ENCODE measurements at places on chromosomes 7 and 10.

DNA sequence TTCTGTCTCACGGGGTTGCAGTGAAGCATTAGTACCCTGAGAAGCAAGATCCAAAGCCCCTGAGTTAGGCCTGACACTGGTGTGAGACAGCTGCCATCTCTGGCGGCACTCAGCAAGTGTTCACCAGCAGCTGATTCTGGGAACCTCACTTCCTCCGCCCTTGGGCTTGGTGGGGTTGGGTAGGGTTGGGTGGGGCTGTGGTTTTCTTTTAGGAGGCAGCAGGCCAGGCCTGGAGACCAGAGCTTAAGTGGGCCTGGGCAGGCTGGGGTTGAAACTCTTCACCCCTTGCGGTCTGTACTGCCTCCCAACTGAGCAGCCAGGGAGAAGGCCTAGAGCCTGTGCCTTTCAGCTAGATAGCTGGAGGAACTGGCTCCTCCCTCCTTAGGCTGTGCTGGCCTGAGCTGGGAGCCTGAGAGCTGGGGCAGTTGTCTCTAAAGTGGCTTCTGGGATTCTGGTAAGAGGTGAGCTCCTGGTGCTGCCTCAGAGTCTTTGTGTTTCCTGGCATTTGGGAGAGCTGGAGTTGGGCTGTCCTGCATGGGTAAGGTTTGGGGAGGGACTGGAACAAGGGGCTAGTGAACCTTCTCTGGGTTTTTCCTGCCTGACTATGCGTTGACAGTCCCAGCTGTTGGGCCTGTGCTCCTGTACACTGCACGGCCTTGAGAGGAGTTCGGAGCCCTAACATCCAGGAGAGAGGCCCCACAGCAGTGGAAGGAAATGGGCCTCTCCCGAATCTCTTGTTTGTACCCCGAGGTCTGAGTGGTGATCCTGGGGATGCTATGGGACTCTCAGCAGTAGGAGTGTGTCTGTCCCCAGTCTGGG lies 5.1 kb downstream of the TSPAN14 start:
- peak; percentile 49 for DNase-seq

- DNase-seq, result peak; percentile 26
Measured at GRCh38 chr10:17257466-17258321, 29.7 kb downstream of the VIM start.

- DNase-seq, result peak; percentile 55
Measured at GRCh38 chr7:74061840-74062539, 21.6 kb upstream of the LIMK1 start.

DNA sequence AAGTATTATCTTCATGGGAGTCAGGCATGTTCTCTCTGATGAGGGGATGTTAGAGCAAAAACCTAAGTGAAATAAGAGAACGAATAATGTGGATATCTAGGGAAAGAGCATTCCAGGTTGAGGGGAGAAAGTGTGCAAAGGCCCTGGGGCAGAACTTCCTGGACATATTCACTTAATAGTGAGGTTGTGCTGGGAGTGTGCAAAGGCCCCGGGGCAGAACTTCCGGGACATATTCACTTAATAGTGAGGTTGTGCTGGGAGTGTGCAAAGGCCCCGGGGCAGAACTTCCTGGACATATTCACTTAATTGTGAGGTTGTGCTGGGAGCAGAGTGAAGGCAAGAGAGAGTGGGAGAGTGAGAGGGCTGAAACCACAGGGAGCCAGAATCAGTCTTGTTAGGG lies 11.8 kb downstream of the PON1 start:
- no peak for DNase-seq

- DNase-seq, result no peak
Measured at GRCh38 chr7:131203291-131203976, 124.2 kb upstream of the MKLN1 start.

GRCh38 chr10:86665218-86665607 lies 3.1 kb upstream of the LDB3 start:
- no peak for DNase-seq

DNA sequence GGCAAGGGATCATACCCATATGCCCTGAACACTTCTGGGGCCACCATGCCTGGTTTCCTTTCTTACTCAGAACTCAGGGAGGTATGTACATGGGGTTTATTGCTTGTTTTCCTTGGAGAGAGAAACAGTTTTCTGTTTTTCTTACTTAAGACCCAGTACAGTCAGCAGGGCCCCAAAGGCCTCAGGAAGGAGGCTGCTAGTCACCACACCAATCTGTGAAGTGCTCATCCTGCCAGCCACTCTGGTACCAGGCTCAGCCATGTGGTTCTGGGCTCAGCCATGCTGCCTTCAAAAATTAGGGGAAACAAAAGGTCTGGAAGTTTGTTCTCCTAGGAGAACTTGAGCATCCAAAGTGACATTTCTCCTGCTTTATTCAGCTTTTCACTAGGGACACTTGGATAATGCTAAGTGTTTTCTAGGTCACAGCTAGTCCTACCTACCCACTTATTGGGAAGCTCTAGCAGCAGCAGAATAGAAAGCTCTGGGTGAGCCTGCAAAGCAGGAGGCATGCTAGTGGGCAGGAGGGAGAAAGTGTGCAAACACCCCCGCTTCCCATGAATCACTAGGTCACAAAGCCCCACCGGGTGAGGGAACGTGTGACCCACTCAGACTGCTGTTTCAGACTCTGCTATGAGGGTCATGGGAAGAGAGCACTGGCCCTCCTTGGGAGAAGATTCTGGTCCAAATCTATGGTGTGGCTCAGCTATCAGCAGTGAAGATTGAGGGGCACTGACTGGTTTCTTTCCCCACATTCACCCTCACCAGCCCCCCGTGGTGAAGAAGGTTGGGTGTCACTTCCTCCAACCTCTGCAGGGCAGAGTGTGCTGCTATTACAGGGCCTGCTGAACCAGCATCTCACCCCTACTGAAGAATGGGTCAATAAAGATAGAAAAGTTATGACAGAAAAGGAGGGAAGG lies 23.9 kb downstream of the NUDCD3 start:
- DNase-seq, result no peak

DNA sequence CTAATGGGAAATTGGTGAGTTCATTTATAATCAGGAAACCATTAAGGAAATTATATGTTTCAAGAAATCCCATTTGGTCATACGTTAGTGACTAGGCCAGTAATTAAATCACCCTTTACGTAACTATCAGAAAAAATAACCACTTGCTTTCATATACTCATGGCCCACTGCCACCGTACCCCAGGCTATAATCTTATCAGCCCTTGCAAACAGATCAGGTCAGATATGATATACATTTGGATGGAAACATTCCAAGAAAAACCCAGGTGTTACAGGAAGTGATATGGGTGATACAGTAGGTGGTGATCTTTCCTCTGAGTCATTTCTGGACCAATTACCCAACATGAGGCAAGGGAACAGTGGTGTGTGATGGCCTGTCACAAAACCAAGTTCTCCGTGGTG lies 481.0 kb upstream of the SEMA3A start:
- DNase-seq, result no peak

GRCh38 chr7:98312201-98312600 lies 30.7 kb downstream of the BRI3 start:
- DNase-seq, result no peak

GRCh38 chr10:52540479-52540984 lies 226.5 kb downstream of the DKK1 start:
- DNase-seq, result no peak

- DNase-seq, result no peak
Measured at GRCh38 chr7:37483627-37484026, 35.0 kb upstream of the ELMO1 start.

- DNase-seq, result no peak
Measured at GRCh38 chr10:53403688-53404087, 631.1 kb upstream of the MBL2 start.

DNA sequence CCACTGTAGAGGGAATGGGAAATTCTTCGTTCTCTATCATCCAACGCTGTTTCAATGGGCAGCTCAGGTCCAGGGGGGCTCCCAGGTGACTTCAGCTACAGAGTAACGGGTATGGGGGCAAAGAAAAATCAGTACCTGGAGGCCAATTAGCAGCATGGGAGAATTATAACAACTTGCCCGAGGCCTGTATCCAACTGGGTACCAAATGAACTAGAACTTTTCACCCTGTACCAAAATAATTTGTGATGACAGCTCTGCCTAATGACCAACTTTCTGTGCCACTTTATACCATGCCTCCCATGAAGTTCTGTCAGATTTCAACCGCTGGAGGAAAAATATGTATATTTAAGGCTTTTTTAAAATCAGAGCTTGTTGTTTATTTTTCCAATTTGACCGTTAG lies 467.1 kb downstream of the PARD3 start:
- no peak for DNase-seq

- peak; percentile 66 for DNase-seq
Measured at GRCh38 chr10:132443605-132443982, 46.6 kb downstream of the PWWP2B start.

- no peak for DNase-seq
Measured at GRCh38 chr7:155587486-155587885, 41.1 kb upstream of the CNPY1 start.

GRCh38 chr7:40400525-40400924 lies 265.7 kb downstream of the SUGCT start:
- no peak for DNase-seq

DNA sequence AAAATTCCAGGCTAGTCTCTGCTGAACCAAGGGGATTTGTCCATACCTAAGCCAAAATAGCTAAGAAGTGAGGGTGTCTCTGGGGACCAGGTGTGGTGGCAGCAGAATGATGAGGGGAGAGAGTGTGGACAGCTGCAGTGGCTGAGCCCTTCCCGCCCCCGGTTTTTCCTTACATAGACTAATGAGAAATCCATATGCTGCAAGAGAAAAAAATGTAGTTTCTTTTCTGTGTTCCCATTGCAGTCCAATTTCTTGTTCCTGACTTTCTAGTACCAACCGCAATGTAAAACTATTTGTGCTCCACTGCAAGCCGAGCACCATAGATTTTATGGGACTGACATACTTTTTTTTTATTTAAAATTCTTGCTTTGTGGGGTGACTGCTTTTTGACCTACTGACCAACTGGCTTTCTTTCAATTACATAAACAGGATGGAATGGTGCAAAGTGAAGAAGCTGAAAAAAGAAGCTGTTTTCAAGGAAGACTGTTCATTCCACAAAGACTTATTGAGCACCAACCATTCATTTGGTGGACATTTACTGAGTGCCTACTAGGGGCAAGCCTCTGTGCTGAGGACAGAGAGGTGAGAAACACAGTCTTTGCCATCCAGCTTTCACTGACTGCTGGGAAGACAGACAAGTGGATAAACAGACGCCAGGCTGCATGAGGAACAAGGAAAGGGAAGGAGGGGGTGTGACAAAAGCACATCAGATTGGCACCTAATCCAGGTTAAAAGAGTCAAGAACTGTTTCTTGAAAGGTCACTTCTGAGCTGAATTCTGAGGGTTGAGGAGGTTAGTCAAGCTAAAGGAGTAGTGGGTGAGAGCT lies 9.8 kb downstream of the CEP41 start:
- DNase-seq, result no peak

DNA sequence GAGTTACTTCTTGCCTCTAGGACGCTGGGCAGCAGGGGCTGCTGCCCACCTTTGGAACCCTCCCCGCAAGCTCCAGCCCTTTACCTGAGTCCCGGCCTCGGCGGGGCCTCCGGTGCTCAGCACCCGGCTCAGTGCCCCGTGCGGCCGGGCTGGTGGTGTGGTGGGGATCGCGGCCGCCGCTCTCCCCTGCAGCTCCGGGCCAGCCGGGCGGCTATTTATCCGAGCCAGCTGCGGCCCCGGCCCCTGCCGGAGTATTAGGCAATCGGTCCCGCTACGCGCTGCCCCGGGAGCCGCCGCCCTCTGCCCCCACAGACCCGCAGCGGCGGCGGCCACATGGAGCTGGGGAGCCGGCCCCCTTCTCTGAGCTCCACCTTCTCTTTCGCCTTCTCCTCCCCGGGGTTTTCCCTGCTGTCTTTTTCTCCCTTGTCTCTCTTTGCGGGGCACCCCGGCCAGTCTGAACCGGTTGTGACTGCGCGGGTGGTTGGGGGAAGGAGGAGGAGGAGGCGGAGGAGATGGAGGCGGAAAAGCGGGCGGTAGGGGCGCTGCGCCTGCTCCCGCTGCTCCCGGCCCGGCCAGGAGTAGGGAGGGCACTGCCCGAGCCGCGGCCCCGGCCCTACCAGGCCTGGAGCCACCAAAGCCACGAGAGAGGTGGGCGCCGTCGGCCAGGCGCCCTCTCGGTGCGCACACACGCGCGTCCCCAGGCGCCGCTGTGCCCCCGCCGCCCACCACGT lies at the start of gene SLC16A9:
Gene SLC16A9, minus strand, starts transcription at position 456 of the 731 bp plus-strand sequence. CDS start 25,559 bp downstream, outside the sequence.
- DNase-seq, result no peak

DNA sequence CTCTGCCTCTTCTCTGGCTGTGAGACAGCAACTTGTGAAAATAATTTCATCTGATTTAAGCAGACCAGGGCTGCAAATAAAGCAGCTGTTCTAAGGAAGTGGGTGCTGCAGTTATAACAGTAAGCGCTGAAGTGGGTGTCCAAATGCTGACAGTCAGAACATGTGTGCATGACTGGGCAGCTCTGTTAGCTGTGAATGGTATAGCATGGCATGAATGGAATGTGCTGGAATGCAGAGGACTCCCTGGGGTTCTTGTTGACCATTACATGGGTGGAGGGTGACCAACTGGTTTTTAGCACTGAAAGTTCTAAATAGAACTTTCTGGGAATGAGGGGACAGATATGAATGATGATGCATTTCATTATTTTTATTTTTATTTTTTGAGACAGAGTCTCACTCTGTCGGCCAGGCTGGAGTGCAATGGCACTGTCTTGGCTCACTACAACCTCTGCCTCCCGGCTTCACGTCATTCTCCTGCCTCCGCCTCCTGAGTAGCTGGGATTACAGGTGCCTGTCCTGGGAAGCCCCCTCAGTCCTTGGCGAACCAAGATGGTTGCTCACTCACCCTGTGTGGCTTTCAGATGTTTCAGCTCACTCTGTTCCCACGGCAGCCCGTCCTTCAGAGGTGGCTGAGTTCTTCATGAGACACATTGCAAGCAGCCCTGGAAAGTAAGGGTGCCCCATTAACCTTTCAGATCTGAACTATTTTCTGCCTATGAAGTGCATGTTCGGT lies 319.8 kb upstream of the PHYHIPL start:
- no peak for DNase-seq

GRCh38 chr7:84533182-84533581 lies 338.6 kb upstream of the SEMA3A start:
- no peak for DNase-seq

- DNase-seq, result no peak
Measured at GRCh38 chr10:110447886-110448285, 49.8 kb upstream of the DUSP5 start.

- no peak for DNase-seq
Measured at GRCh38 chr7:143362131-143363015, at the start of gene FAM131B. FAM131B (minus strand) TSS chr7:143362713; CDS start chr7:143362603, 110 bp downstream.

DNA sequence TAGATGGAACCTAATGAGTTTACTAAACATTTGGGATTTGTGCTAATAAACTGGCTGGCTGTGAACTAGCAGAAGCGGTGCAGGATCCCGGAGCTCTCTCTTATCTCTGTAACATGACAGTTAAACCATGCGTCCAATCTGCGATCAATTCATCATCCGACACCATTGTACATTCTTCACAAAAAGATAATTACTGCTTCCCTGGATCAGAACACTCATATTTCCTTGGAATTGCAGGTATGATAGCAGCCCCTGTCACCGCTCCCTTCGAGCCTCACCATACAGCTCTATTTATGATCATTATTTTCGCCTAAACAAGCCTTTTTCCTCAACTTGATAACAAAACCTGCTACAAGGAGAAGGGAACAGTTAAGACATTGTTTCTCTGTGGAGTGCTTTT lies 18.5 kb downstream of the EBF3 start:
- no peak for DNase-seq

All from effector CD4-positive, alpha-beta T cell (primary cell).